ENCODE measurements at places on chromosomes 2 and 18. TPM values are rescaled to one million over a fixed set of nuclear protein-coding genes. Genes with fewer than 3 reads are reported as not detected.

CPO gene
- not detected for total RNA-seq

KIDINS220 gene
- 136 TPM for total RNA-seq

CDH2 gene
- total RNA-seq = 37.9 TPM

CAPN10 gene
- total RNA-seq = 28.1 TPM

SLC39A6 gene
- 59.3 TPM for total RNA-seq

SAG gene
- not detected for total RNA-seq

GULP1 gene
- total RNA-seq = 59.0 TPM

PCGF1 gene
- 8.9 TPM for total RNA-seq

MEP1B gene
- not detected for total RNA-seq

SPR gene
- total RNA-seq = 9.1 TPM

LIPG gene
- 32.1 TPM for total RNA-seq

ABCG8 gene
- 1.4 TPM for total RNA-seq

CD8B2 gene
- 0.06 TPM for total RNA-seq

GREB1L gene
- 9.3 TPM for total RNA-seq

All from metanephros (tissue), 2 donors.